Ammon's horn (tissue), 1 donor: ENCODE measurements at places on chromosomes 5 and 9.
A peak's percentile ranks its signal among the peaks of the same experiment; 100 is the strongest.

DNA sequence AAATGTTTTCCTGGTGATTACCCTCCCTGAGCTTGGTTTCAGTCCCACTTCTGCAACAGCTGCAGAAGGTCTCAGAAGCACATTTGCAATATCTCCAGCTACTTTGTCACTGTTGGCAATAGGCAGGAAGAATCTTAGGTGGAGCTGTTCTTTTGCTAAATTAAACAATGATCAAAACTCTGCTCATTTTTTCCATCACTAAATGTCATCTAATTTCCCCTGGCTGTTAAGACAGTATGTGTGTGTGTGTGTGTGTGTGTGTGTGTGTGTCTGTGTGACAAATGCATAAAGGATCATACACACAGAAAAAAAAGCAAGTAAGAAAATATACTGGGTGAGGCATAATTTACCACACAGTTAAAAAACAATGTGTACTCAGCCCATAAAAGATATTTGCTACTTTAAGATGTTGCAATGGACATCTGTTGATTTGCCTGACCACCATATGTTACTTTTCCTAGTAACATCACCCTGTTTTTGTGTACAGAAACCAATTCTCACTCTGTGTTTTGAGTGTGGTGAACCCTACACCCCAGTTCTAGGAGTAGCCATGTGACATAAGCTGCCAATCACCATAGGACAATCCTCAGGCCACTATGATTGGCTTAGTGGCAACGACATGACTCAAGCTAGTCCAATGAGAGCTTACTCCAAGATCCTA, 572.6 kb upstream of the CLINT1 start:
- DNase-seq = no peak

GRCh38 chr9:85332487-85332886, 409.3 kb downstream of the AGTPBP1 start:
- peak; percentile 5 for DNase-seq

DNA sequence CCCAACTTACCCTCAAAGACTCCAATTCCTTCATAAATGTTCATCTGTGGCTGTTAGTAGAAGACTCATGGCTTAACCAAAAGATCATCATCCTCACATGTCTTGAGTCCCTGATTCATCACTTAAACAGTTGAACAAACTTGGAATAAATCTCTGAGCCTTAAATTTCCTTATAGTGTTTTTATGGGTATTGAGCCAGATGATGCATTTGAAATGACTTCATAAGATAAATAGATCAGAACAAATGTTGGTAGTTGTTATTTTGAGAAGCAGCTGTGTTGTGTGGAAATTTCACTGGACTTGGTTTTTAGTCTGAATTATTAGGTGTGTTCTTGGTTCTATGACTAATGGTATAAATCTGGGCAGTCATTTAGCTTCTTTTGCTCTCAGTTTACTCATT, 236.2 kb downstream of the NNT start:
- DNase-seq = no peak

DNA sequence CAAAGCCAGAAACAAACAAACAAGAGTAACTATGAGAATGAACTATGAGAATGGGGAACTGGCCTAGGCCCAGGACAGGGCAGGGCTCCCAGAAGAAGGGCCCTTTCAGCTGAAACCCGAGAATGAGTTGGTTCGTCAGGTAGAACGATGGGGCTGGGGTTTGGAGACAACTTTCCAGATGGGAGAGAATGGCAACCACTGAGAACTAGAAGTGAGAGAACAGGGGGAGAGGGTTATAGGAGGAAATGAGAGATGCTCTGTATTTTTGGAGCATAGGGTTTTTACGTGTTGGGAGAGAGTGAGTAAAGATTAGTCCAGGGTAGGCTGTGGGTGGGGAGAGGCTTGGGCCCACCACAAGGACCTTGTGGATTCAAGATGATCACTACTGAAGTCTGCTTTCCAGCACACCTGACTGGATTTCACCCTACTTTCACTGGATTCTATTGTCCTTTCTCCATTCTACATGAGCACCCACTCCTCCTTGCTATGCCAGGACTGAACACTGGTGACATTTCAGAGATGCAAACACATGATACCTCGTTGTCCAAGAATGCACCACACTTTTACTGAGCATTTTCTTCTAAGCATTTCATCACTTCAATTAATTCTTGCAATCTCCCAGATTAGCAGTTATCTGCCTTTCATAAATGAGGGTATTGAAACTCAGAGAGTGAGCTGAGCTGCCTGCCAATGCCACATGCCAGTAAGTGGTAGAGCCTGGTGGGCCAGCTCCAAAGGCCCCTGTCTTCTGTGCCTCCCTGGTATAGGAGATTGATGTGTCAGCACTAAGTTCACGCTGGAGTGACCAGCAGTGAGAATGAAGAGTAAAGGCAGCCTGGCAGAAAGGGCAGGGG, 3.2 kb upstream of the TMEM268 start:
- DNase-seq = no peak

GRCh38 chr5:42157215-42157614, 232.1 kb downstream of the FBXO4 start:
- no peak for DNase-seq

GRCh38 chr9:6557883-6558616, 87.5 kb downstream of the GLDC start:
- DNase-seq = peak; percentile 68

GRCh38 chr5:157821405-157821804, 37.5 kb downstream of the CLINT1 start:
- no peak for DNase-seq

GRCh38 chr9:68552700-68553476, 12.2 kb upstream of the TMEM252 start:
- DNase-seq = no peak

DNA sequence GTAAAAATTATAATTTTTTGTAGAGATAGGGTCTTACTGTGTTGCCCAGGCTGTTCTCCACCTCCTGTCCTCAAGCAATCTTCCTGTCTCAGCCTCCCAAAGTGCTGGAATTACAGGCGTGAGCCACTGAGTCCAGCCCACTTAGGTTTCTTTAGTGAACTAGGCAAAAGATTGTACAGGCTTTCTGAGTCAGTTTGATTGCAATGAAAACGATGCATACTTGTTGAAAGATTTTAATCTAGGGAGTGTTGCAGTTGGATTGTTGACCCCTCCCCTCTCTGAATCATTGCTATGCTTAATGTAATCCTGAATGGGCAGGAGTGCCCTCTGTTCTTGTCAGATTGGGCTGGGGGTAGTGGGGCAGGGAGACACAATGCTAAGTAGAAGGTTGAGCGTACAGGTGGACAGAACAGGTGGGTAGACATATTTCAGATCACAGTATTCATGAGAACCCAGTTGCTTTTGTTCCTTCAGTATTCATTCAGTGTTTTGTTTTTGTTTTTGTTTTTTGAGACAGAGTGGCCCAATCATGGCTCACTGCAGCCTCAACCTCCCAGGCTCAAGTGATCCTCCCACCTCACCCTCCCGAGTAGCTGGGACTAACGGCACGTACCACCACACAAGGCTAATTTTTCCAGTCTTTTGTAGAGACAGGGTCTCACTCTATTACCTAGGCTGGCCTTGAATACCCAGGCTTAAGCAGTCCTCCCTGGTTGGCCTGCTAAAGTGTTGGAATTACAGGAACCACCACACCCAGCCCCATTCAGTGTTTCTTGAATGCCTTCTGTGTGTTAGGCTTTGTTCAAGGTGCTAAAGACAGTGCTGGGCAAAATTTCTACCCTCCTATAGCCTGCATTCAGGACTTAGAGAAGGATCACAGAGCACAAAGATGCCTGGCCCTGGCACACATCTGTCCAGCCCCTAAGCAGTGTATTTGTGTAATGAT, 70.1 kb downstream of the KIAA1958 start:
- DNase-seq = no peak

GRCh38 chr9:133489253-133490190, 10.6 kb upstream of the SLC2A6 start:
- no peak for DNase-seq
